Activated B cell treated with CpG ODN at 0.5 μM for 24 hours (primary cell): ENCODE measurements at places on chromosomes 1 and 21.
A peak's percentile ranks its signal among the peaks of the same experiment; 100 is the strongest.

GRCh38 chr21:45592208-45592619, 50.0 kb upstream of the SLC19A1 start:
- DNase-seq: no peak

- DNase-seq: no peak
These were observed 5.3 kb upstream of the PFKL start for GRCh38 chr21:44294391-44295162.

DNA sequence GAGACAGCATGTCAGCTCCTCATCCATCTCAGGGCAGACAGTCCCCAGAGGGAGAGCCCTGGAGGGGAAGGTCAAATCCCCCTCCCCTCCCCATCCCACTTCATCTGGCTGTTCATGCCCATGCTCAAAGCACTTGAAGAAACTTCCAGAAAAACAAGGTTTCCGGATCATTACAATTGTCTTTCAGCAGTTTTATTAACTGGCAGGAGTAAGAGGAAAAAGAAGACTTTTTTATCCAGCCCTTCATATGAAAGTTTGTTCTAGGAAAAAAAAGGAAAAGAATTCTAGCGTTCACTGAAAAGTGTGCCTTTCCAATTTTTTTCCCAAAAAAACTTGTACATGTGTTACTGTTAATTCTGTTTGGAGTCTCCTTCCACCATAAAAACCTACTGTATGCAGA, 145.7 kb upstream of the TIAM1 start:
- no peak for DNase-seq

GRCh38 chr1:95207223-95207935, 26.6 kb upstream of the RWDD3 start:
- no peak for DNase-seq

- DNase-seq: peak; percentile 35
These were observed at the start of gene KCNA2 for GRCh38 chr1:110605901-110606656. TSS of gene KCNA2 (minus strand) at chr1:110606358. CDS start at chr1:110604782, 1,576 bp downstream.

GRCh38 chr1:96790599-96790998, 69.0 kb downstream of the PTBP2 start:
- no peak for DNase-seq

GRCh38 chr1:226134170-226135058, 52.1 kb downstream of the ACBD3 start:
- DNase-seq: no peak

DNA sequence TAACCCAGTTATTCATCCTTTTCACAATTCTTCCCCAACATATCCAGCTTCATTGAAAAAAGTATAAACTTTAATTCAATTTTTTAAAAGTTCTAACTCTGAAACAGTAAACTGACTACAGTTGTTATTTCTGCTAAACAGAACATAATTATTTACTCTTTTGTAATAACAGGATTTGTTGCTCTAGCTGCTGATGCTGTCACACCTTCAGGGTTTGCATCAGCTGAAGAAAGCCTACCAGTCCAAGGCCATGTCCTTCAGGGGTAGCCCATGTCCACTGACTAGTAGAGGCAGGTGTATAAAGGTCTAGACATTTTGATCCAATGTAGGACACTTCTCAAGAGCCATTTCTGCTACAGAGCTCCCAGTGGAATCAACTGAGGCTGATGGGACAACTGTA, 107.7 kb downstream of the CDC42BPA start:
- no peak for DNase-seq

GRCh38 chr1:94796266-94796665, 23.9 kb upstream of the SLC44A3 start:
- no peak for DNase-seq

DNA sequence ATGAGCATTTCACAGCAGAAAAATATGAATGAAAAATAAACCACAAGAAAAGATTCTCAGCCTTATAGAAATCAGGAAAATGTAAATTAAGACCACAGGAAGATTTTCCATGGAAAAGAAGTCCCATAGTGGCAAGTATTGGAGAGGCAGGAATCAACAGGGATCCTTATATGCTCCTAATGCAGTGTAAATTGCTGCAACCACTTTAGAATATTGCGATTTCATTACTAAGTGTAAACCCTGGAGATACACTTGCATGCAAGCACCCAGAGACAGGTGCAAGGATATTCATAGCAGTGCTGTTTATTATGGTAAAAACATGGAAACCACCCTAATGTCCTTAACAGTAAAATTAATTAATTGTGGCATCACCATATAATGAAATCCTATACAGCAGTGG, 10.6 kb upstream of the LRP8 start:
- no peak for DNase-seq

DNA sequence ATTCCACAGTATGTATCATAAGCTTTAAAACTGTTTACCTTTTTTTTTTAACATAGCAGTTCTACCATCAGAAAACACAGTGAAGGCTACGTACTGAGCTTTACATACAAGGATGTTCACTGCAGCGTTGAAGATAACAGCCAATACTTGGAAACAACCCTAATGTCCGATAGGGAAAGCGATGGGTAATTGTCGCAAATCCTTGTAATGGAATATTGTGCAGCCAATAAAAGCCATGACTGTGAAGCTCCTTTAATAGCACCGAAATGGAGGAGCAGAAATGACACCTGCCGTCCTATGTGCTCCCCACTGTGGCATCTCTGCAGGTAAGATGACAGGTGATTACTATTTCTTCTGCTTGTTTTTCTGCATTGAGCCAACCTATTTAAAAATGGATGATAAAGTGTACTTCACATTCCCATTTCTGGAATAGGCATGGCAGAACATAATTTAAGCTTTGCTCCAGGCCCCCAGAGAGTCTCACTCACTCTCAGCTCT, 523.8 kb downstream of the PTPRU start:
- no peak for DNase-seq

GRCh38 chr1:245797592-245798348, 643.0 kb downstream of the KIF26B start:
- DNase-seq: no peak

DNA sequence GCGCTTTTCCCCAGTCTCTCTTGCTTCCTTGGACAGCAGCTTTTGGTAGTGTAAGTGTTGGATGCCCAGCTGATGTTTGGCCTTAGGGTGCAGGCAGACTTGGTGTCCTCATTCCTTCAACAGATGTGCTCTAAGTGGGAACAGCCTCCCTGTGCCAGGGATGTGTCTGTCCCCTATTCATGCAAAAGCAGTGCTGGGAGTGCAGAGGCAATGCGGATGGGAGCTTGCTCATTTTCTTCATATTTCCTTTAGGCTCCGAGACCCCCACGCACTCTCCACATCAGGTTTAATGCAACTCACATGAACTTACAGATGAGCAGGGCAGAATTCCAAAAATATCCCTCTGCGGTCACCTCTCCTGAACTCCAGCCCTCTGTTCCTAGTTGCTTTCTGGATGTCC, 96.1 kb downstream of the IER5 start:
- DNase-seq: no peak

DNA sequence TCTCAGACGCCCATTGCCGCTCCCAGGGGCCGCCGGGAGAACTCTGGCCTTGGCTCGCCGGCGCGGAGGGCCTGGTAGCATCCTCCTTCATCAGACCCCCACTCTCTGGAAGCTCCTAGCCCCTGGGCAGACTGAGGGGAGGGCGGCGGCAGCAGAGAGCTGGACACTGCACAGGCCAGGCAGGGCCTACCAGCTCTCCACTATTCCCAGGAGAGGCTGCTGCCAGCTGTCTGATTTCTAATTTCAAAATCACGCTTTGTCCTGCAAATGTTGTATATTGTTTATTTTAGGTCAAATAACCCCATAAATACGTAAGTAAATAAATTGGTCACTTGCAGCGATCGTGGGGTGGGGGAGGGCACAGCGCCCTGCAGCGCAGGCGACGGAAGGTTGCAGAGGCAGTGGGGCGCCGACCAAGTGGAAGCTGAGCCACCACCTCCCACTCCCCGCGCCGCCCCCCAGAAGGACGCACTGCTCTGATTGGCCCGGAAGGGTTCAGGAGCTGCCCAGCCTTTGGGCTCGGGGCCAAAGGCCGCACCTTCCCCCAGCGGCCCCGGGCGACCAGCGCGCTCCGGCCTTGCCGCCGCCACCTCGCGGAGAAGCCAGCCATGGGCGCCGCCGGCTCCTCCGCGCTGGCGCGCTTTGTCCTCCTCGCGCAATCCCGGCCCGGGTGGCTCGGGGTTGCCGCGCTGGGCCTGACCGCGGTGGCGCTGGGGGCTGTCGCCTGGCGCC, at the start of gene MTARC1:
TSS of gene MTARC1 (plus strand) at position 577 of the 732 bp plus-strand sequence. CDS start at position 609, 32 bp downstream.
- DNase-seq: no peak

DNA sequence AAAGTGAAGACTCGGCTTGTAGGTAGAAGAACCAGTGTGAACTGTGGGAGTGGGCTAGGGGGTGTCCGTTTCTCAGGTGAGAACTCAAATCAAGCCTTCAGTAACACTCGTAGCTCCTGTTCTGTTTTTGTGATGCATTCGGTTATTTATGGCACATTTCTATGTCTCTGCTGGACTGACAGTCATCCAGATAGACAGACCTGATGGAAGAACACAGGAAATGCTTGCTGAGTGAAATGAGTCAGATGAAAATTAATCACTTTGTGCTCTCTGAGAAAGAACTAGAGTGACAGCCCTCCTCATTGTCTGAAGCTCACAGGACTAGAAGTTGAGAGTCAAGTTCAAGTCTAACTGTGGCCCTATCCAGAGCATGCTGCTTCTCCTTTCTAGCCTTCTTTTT, 360.1 kb upstream of the PLXNA2 start:
- DNase-seq: no peak

DNA sequence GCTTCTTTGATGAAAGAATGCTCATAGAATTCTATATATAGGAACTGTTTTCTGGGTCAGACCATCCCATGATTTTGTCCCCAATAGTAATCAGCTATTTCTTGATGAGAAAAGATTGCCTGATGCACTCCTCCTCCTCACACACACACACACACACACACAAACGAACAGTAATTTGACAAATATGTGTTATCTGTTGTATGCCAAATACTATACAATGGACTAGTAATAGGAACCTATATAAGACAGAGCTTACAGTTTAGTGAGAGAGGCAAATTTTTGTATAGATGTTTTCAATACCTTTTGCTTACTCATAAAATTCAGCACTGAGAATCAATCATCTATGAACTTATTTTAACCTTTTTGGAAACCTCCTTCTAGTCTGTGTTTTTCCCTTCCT, 76.8 kb downstream of the PLA2G4A start:
- DNase-seq: no peak

- no peak for DNase-seq
These were observed 321.0 kb upstream of the LRRC7 start for GRCh38 chr1:69246710-69247109.

DNA sequence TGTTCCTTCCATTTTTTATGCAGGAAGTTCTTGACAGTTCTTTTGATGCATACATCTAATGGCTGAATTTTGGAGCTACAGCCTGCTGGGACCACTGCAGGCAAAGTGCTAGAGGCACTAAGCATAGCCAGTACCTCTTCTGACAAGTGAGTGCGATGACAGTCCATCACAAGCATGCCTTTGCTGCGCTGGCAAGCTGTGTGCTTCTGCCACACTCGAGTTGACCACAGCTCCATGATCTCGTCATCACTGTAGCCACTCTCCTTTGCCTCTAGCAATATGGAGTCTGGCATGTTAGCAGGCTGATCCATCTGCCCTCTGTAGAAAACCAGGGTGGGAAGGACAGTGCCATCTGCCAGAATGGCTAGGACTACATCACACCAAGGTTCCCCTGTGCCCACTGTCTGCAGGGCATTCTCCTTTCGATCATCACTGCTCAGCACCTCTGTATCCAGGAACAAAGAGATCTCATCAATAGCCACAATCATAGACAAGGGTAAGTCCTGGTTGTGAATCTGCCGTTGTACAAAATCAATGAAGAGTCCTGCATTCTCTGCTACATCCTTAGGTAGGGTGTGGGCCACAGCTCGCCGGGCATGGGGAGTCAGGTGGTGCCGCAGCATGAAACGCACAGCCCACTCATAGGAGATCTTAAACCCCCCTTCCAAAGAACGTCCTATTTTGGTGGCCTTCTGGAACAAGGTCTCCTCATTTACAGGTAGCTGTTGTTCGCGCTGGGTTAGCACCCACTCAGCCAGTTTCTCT, 6.0 kb downstream of the PSMB4 start:
- no peak for DNase-seq

- DNase-seq: no peak
These were observed 4.6 kb downstream of the LMX1A start for GRCh38 chr1:165351863-165352441.

- DNase-seq: no peak
These were observed 49.9 kb upstream of the STUM start for GRCh38 chr1:226498640-226499008.
